ENCODE measurements at places on chromosomes 16 and 17.

GRCh38 chr16:50742576-50743200, 802 bp downstream of the CYLD start:
- no peak for DNase-seq

DNA sequence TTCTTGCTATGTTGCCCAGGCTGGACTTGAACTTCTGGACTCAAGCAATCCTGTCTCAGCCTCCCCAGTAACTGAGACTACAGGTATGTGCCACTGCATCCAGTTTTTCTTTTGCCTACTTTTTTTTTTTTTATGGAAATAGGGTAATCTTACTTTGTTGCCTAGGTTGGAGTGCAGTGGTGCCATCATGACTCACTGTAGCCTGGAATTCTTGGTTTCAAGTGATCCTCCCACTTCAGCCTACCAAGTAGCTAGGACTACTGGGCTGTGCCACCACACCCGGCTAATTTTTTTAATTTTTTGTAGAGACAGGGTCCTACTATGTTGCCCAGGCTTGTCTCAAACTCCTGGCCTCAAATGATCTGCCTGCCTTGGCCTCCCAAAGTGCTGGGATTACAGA, 10.0 kb downstream of the LRRC36 start:
- DNase-seq = peak; percentile 30

GRCh38 chr17:1039123-1039507, 42.2 kb downstream of the TIMM22 start:
- no peak for DNase-seq

- DNase-seq = no peak
Measured at GRCh38 chr16:19115148-19116021, 1.6 kb downstream of the ITPRIPL2 start.

DNA sequence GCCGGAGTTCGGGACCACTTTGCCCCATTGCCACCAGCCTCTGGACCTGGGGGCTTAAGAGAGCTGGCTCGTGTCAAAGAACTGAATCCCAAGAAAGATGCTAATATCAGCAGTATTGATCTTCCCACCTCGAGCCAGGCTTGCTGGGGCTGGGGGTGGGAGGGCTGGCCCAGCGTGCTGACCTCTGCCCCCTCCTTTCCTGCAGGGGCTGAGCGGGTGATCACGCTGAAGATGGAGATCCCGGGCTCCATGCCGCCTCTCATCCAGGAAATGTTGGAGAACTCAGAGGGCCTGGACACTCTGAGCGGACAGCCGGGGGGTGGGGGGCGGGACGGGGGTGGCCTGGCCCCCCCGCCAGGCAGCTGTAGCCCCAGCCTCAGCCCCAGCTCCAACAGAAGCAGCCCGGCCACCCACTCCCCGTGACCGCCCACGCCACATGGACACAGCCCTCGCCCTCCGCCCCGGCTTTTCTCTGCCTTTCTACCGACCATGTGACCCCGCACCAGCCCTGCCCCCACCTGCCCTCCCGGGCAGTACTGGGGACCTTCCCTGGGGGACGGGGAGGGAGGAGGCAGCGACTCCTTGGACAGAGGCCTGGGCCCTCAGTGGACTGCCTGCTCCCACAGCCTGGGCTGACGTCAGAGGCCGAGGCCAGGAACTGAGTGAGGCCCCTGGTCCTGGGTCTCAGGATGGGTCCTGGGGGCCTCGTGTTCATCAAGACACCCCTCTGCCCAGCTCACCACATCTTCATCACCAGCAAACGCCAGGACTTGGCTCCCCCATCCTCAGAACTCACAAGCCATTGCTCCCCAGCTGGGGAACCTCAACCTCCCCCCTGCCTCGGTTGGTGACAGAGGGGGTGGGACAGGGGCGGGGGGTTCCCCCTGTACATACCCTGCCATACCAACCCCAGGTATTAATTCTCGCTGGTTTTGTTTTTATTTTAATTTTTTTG, 8.5 kb downstream of the GJD3 start:
- no peak for DNase-seq

- DNase-seq = no peak
Measured at GRCh38 chr17:41490000-41490990, 585 bp upstream of the KRT36 start.

DNA sequence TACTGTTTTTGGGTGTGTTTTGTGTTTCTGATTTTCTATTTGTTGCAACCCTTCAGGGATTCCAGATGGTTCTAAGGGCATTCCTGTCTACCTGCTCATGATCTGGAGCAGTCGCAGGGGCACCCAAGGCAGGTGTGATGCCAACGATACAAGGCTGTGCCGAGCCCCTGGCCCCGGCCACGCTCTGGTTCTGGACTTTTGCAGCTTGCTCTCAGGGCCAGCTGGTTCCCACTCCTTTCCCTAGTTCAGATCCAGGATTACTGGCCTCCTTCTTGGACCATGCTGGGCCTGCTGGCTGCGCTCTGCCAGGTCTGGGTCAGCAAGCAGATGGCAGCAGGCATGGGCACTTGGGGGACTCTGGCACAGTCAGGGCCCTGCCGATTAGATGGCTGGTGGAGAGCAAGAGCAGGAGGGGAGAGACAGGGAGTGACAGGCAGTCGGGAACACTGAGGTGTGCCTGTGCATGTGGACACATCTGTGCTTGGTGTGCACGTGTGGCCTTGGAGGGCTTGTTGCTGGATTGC, 15.2 kb upstream of the RAP1GAP2 start:
- DNase-seq = no peak

DNA sequence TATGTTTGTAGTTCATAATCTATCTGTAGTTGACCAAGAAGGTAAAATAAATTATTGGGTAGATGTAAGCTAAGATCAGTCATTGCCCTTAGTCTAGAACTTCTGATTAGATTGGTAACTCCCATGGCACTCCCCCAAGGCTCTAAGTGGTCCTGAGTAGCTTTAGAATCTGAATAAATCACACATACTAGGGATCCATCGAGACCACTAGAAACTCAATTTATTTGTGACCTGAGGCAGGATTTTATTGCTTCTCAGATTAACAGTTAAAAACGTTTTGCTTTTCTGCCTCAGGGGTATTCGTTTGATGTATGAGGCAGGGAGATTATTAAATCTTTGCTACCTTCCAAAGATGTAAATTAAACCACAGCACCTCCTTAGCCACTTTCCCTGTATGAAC, 24.9 kb downstream of the CMTR2 start:
- DNase-seq = no peak

DNA sequence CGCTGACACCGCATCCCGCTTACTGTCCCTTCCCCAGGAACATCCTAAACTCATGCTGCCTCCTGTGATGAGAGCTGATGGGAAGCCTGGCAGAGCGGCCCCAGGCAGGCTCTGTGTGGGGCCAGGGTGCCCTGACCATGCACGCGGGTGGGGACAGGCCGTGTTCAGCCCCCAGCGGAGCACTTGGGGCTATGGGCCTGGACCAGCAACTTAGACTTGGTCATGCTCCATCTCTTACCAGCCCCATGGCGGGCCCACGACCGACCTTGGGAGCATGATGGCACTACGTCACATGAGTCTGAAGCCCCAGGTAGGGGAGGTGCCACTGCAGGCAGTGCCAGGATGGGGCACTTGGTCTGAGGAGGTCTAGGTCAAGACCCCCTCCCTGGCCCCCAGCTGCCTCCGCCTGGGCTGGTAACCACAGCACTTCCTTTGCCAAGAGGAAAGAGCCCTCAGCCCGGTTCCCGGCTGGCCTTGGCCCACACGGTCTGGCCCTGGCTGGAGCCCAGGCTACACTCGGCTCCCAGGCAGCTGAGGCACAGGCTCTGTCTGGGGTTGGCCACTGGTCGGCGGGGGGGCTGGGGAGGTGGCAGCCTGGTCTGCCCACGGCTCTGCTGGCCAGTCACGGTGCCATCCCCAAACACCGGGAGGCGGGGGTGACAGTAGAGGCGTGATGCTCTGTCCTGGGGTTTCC, 25.7 kb downstream of the BAHCC1 start:
- DNase-seq = no peak

- no peak for DNase-seq
Measured at GRCh38 chr17:14436266-14436665, 135.4 kb downstream of the HS3ST3B1 start.

DNA sequence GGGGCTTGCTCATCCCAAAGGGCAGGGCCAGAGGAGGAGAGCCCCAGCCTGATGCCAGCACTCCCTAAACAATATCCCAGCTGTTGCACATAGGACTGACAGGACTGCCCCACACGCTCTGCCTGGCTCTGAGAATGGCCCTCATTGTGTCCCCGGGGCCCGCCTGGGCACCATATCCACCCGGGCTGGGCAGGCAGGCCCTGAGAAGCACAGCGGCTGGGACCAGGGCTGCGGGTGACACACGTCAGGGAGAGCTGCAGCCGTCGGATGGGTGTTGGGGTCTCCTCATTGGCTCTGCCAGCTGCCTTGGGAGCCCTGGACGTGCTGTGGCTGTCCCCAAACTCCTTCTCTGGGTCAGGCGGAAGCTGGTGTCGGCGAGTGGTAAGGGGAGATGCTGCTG, 4.2 kb downstream of the BCAR1 start:
- DNase-seq = no peak

- DNase-seq = peak; percentile 5
Measured at GRCh38 chr17:5364156-5364555, 55.3 kb downstream of the NUP88 start.

- DNase-seq = peak; percentile 52
Measured at GRCh38 chr17:2023692-2024571, 1.2 kb downstream of the RTN4RL1 start.

DNA sequence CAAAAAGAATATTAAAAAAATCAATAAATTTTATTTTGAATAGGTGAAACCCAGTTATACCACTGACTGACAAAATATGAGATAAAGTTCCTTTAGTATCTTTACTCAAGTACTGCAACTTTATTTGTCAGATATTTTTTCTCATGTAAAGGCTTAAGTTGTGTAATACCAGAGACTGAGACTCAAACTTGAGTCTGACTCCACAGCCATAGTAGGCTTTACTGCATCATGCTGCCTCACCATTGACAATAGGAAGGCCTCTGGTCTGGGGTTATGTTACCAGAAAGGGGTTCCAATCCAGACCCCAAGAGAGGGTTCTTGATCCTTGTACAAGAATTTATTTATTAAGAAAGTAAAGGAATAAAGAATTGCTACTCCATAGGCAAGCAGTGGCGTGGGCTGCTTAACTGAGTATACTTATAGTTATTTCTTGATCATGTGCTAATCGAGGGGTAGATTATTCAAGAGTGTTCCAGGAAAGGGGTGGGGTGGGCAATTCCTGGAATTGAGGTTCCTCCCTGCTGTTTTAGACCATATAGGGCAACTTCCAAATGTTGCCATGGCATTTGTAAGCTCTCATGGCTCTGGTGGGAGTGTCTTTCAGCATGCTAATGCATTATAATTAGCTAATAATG, 187.4 kb upstream of the WSB1 start:
- no peak for DNase-seq

GRCh38 chr16:83686726-83687125, 121.1 kb upstream of the HSBP1 start:
- no peak for DNase-seq

DNA sequence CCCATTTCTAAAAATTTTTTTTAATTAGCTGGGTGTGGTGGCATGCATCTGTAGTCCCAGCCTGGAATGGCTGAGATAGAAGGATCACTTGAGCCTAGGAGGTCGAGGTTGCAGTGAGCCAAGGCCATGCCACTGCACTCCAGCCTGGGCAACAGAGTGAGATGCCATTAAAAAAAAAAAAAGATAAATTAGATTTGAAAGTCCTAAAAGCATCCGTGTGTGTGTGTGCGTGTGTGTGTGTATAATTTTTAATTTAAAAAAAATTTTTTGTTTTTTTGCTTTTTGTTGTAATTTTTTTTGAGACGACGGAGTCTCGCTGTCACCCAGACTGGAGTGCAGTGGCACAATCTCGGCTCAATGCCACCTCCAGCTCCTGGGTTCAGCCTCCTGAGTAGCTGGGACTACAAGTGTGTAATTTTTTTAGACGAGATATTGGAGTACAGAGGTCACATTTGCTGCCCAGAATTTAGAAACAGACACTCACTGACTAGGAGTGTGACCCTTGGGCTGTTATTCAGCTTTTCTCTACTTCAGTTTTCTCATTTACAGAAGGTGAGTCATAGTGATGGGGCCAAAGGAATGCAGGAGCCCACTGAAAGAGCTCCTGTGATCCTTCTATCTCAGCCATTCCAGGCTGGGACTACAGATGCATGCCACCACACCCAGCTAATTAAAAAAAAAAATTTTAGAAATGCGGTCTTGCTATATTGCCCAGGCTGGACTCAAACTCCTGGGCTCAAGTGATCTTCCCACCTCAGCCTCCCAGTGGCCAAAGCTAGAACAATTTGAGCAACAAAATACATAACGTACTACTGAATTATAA, 25.5 kb upstream of the TBX4 start:
- peak; percentile 66 for DNase-seq

- peak; percentile 39 for DNase-seq
Measured at GRCh38 chr17:49703557-49704277, 4.0 kb downstream of the SLC35B1 start.

GRCh38 chr16:84332975-84333684, 35.2 kb upstream of the ATP2C2 start:
- DNase-seq = no peak

- DNase-seq = no peak
Measured at GRCh38 chr16:11310634-11310977, 29.5 kb upstream of the PRM1 start.

DNA sequence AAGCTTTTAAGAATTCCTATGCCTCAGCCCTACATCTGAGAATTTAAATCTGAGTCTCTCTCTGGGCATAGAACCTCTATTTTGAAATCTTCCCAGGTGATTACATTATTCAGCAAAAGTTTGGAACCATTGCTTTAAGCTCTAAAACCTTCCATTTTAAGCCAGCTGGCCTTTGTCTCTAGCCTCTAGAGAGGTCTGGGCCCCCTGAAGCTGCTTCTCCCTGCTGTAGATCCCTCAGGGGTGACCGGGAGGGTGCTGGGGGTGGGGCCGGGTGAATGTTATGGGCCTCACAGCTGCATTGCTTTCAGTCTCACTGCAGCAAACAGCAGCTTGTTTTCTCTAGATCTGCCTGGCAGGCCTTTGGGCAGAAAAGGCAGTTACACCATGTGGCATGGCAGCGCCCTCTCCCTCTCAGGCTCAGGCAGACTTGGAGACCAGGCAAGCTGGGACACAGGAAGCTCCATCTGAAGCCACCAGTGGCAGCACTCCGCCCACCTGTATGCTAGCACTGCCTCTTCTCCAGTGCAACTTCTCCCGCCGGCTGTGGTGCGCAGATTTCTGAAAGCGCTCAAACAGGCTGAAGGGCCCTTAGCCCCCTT, 66.3 kb downstream of the MPRIP start:
- DNase-seq = no peak

DNA sequence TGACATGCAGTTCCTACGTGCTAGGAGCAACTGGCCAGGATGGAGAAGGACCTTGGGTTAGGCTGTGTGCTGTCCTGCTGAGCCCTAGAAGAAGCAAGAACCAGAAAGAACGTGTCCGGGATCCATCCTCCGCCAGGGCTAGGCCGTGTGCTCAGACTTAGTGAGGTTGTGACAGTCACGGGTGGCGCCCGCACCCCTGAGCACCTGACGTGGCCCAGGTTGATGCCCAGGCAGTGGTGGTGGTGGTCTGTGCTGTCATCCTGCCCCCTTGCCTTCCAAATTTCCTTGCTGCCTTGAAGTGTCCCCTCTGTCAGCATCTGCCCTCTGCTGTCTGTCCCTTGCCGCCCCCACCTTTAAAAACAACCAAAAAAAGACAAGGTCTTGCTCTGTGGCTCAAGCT, 4.2 kb upstream of the GSE1 start:
- no peak for DNase-seq

- DNase-seq = no peak
Measured at GRCh38 chr16:29989111-29989858, 6.1 kb downstream of the HIRIP3 start.
